ENCODE measurements at places on chromosomes 2 and 18.
A peak's percentile ranks its signal among the peaks of the same experiment; 100 is the strongest.

DNA sequence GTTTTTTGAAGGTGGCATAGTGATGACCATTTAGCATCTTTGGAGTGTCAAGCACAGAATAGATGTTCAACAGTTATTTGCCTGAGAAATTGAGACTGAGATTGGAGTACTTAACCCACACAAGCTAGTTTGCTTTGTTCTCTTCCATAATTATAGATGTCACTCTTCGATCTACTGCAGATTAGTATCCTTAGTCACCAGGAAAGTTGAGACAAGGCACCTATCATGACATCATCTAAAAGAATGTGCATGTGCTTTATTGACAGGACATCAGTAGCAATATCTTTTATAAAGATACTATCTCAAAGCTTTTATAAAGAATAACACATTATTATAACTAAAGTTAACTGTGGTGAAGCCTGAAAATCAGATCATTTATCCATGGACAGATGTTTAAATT lies 6.4 kb downstream of the VRK2 start:
- DNase-seq = no peak

DNA sequence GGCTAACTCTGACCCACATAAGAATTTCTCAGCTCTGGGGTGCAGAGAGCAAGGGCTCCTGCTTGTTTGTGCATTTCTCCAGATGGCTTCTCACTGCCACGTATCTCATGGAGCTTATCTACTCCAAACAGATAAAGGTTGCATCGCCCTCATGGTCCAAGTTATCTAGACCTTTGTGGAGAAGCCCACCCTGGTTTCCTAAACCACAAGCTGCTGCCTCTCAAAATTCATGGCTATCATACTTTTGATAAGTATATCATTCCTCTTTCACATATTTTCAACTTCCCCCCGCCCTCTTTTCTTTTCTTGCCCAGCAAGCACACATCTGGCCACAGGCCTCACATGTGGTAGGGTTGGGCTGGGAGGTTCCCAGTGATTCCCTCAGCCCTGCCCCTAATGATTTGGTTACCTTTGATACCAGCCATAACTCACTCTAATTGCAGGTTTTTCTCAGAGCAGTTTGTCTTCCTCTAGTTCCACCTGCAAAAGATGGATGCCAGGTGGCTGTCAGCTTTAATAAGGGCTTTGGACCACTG lies 146.0 kb downstream of the RHBDD1 start:
- DNase-seq = no peak

DNA sequence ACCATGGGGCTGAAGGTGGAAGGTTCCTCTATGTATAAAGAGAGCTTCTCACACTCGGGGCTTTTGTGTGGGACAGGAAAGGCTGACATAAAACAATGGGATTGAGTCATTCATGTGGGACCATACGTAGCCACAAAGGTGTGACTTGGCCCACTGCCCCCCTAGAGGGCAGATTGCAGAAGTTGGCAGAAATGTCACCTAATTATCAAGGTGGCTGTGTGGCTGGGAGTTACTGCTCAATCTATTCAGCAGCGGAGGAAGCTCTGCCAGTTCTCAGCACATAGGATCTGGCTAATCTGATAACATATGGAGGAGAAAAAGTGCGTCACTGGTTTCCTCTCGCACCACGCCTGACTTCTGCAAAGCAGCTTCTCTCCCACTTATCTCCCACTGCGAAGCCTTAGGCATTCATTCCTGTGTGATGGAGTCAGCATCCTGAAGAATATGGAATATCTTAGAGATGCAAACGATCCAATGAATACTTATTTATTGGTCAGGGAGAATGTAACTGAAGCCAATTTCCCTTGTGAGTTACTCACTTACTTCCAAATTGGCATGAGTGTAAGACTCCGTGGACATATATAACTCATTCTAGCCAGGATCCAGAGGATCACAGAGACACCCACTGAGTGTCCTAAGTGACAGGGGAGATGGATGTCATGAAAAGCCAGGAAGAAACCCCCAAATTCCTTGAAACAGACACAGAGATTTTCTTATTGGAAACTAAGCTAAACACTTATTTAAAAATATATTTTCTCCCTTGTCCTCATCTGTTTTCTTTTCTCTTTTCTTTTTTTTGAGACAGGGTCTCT lies 344.8 kb downstream of the TGIF1 start:
- DNase-seq = no peak

DNA sequence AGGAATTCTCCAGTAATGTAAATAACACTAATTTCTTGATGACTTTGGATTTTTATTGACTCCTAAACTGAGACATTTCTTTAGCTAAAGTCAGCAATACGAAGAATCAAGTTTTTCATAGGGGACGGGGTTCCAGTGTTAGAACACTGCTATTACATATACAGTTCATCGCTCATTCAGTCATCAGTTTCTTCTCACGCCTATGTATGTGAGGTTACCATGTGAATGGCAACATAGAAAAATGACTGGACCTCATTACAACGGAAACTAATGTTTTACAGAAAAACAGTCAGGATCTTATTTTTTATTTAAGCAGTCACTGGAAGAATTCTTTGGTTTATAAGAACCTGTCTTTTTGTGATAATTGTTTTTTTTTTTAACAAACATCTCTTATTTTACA lies 56.4 kb downstream of the THADA start:
- DNase-seq = no peak

- peak; percentile 82 for DNase-seq
Measured at GRCh38 chr2:28624793-28625701, 126.6 kb upstream of the PPP1CB start.

DNA sequence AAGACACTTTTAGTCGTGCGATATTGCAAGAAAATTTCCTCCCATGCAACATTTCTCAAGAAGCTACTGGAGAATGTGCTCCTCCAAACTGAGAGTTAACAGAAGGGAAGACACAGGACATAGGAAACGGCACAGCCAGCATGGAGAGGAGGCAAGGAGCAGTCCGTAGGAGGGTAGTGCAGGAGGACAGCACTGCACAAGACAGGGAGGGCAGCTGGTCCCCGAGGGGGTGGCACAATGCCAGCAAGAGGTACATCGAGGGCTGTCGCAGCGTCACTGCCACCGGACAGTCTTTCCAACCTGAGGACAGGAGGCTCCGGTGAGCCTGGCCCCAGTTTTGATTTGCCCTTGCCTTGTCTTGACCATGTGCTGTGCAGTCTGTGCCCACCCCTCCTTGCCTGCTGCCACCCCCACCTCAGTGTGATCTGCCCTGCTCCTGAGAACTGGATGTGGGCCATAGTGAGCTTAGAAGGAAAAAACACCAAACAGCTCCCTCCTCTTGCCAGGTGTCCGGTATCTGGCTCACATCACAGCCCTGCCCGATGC lies 81.6 kb upstream of the LAPTM4A start:
- no peak for DNase-seq

GRCh38 chr2:134148172-134148571 lies 105.7 kb upstream of the MGAT5 start:
- no peak for DNase-seq

DNA sequence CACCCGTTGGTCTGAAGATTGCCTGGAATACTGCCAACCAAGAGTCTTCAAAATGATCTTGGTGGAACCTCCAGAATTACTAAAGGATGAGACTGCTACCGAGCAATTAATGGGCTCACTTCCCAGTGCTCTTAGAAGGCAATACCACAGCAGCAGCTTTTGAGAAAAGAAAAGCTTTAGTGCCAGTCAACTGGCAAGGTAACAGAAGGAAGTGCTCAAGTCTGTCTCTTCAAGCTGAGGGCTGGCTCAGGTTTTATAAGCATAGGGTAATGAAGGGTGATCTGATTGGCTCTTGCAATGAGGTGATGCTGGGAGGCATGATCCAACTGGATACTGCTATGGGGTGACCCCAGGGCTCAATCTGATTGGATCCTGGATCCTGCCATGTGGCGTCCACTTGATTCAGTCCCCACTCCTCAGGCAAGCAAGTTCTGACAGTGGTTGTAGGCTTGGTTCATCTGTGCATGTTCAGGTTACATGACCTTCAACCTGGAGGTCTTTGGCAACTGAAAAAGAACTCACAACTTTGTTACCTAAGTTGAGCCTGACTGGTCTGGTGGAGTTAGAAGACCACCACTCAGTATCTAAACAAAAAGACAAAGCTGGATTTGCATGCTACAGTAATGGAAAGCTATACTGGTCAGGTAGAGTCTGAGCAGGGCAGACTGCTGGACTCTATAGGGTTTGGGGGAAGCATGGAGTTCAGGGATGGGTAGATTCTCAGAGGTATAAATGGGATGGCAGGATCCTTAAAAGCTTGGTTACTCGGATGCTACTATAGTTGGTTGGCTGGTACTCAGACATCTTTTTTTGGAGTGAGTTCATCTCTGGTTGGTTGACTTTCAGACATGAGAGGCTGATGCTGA lies 14.0 kb upstream of the RIF1 start:
- no peak for DNase-seq

DNA sequence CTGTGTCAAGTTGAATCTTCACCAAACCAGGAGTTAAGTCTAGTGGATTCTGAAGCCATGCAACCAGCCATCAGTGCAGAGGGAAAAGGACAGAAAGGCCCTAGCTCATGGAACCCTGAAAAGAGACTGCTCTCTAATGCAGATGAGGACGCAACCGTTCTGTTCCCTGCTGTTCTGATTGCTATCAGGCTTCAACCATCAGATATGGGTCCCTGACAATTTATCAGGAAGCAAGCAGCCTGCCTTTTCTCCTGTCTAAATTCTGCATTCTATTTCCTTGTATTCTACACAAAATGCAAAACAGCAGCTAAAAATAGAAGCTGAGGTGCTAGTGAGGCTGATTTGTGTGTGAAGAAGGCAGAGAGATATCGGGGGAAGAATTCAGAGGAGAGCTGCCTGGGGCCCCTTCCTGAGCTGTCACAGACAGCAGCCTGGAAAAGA lies 68.4 kb upstream of the RTN4 start:
- no peak for DNase-seq

DNA sequence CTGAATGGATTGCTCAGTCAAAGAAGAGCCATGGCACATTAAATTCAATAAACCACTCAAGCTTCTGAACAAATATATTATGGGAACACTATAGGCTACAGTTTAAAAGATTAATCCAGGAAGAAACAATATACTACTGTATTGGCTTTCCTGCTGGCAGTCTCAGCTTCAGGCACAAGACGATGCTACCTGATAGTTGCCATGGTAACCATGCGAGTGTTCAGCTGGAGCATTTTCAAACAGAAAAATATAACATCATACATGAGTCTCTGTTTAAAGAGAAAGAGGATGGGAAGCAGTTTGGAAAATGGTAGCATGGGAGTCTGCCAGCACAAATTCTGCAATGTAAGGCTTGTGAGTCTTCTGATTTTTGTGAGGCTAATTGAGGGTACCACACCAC lies 65.9 kb upstream of the CPO start:
- DNase-seq = no peak

DNA sequence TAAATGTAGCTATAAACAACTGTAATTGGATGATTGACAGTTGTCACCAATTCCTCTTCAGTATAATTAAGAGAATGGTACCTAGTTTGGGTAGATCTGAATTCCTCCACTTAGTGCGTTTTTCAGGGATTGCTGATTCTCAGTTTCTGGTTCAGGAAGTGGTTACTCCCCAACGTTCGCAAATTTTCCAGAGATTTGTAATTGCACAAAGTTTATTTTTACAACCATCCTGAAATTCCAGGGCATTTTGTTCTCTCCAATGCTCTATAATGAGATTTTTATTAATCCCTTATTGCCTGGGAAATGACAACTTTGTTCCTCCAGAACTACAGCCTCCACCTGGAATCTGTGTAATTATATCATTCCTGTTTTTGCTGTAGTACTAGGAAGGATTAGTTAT lies 710.6 kb upstream of the ZEB2 start:
- DNase-seq = no peak

DNA sequence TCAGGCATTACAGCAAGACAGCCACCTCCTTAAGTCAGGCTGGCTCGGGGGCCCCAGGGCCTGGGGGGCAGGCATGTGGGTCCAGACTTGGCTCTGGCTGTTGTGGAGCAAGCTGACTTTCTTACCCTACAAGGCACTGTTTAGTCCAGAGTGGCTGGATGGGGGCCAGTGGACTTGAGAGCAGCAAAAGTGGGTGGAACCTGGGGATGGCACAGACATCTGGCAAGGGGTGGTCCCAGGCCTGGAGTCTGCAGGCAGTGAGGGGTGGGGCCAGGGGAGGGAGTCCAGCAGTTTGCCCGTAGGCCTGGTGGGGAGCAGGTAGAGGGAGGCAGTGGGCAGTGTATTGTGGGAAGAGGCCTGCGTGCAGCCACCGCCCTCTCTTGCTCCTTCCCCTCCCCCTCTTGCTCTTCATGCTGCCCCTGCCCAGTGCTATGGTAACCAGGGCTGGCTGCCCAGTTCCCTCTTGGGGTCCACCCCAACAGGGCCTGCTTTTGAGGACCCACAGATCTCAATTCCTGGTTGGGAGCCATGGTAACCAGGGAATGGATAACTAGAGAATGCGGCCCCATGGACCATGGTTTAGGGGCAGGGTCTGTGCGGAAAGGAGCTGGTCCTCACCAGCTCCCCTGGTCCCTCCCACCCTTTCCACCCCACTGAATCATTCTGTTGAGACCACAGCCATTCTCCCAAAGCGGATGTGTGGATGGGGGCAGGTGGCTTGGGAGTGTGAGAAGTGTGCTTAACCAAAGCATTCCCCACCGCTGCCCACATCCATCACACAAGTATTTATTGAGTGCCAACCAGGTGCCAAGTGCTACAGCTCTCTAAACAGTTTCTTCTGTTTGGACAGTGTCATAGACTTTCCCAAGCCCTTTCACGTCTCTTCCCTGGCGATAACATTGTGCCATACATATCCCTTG lies 19.3 kb downstream of the SPEG start:
- no peak for DNase-seq

DNA sequence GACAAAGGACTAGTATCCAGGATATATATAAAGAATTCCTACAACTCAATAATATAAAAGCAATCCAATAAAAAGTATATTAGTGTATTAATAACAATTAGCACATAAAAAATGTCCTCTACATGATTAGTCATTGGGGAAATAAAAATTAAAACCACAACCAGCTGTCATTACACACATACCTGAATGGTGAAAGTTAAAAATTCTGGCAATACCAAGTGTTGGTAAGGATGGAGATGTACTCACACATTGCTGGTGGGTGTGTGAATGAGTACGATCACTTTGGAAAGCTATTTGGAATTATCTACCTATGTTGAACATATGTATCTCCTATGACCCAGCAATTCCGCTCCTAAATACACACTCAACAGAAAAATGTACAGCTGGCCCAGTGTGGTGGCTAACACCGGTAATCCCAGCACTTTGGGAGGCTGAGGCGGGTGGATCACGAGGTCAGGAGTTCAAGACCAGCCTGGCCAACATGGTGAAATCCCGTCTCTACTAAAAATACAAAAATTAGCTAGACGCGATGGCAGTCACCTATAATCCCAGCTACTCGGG lies 14.3 kb upstream of the NOL10 start:
- DNase-seq = no peak

GRCh38 chr2:195482010-195482409 lies 175.0 kb upstream of the SLC39A10 start:
- DNase-seq = no peak

- no peak for DNase-seq
Measured at GRCh38 chr2:39215545-39215944, 28.2 kb downstream of the CDKL4 start.

DNA sequence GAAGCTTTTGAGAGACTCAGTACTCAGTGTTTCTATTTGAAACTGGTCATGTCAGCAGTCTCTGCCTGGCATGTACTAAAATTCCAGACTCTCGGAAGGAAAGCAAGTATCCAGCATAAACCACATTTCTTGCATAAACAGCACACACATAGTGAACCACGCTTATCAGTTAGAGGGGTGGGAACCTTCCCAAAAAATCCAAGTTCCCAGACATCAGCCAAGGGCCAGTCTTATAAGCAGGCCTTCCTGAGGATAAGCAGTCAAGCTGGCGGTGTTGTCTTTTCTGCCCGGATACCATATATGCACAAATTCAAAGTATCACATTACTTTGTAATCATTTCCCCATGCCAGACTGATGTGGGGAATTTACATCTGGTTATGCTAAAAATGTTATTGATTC lies 73.6 kb downstream of the ST6GAL2 start:
- no peak for DNase-seq

All from activated CD8-positive, alpha-beta memory T cell treated with anti-CD3 and anti-CD28 coated beads, Interleukin-2, amount 50 U/mL, for 48 hours (primary cell).